NCI-H187 (cell line): ENCODE measurements at places on chromosomes 2 and 18.

GRCh38 chr18:59876310-59876626 is 23.5 kb upstream of the PMAIP1 start:
- no peak for DNase-seq

- no peak for DNase-seq
Measured at GRCh38 chr18:68548904-68549870, 165.7 kb downstream of the TMX3 start.

- DNase-seq, result no peak
Measured at GRCh38 chr2:29561181-29561580, 360.2 kb downstream of the ALK start.

GRCh38 chr2:46334389-46335271 is 37.4 kb downstream of the EPAS1 start:
- DNase-seq, result no peak

DNA sequence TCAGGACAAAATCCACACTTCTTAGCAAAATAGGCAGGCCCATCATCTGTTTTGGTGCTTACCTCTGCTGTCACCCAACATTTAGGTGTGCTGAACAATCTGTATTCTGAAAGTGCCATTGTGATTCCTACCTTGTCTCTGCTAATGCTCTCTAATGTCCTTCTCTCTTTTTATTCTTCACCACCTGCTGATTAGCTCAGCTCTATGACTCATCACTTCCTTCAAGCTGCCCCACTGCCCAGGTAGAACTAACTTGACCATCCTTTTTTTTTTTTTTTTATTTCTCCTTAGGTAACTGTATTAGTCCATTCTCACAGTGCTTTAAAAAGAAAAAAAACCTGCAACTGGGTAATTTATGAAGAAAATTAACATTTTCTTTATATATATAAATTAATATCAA is 478.7 kb upstream of the POU3F3 start:
- no peak for DNase-seq

GRCh38 chr2:237806334-237806733 is 7.8 kb downstream of the RBM44 start:
- DNase-seq, result no peak

DNA sequence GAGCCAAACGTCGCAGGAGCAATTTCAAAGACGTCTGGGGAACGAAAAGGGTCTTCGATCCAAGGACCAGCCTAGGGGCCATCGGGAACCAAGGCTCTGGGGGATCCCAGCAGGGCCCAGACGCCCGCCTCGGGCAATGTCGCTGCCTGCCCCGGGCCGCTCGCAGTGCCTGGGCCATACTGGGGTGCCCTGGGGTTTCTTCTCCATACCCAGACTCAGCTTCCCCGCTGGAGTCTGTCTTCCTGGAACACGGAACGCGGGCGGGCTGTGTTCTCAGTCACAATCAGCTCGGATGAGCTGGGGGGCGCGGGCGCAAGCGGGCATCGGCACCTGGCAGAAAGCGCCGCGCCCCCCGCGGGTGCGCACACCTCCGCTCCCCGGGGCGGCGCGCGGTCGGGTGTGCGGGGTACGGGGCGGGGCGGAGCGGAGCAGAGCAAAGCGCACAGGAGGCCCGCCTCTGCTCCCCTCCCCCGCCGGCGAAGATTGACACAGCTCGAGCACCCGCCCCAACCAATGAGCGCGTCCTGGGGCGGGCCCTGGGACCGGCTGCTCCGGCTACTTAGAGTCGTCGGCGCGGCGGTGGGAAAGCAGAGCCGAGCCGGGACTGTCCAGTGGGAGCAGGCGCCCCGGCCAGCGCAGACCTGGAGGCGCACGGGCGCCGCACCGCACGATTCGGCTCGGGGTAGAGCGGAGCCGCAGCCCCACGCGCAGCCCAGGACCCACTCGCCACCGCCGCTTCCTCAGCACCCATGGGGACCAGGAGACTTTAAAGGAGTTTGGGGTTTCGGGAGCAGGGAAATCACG is at the start of gene LRATD1:
Gene LRATD1 (plus strand): TSS at position 585 of the 804 bp plus-strand sequence. CDS start 1,263 bp downstream, outside the sequence.
- DNase-seq, result peak; percentile 91

- DNase-seq, result no peak
Measured at GRCh38 chr2:73134471-73134870, 21.7 kb upstream of the RAB11FIP5 start.

DNA sequence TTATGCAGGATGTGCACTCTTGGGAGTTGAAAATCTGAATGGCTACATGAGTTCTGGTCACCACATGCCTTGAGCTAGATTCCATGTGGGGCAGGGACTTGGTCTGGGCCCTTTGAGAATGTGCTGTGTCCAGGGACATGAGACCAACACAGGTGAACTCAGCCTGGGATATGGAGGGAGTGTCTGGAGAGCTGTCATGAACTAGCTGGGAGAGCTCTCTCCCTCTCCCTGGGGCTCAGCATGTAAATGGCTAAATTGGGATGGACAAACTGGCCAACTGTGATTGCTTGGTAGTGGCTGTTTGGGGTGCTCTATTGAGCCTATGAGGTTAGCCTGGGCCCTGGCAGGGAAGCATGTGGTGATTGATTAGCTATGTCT is 105.1 kb upstream of the HS6ST1 start:
- no peak for DNase-seq

DNA sequence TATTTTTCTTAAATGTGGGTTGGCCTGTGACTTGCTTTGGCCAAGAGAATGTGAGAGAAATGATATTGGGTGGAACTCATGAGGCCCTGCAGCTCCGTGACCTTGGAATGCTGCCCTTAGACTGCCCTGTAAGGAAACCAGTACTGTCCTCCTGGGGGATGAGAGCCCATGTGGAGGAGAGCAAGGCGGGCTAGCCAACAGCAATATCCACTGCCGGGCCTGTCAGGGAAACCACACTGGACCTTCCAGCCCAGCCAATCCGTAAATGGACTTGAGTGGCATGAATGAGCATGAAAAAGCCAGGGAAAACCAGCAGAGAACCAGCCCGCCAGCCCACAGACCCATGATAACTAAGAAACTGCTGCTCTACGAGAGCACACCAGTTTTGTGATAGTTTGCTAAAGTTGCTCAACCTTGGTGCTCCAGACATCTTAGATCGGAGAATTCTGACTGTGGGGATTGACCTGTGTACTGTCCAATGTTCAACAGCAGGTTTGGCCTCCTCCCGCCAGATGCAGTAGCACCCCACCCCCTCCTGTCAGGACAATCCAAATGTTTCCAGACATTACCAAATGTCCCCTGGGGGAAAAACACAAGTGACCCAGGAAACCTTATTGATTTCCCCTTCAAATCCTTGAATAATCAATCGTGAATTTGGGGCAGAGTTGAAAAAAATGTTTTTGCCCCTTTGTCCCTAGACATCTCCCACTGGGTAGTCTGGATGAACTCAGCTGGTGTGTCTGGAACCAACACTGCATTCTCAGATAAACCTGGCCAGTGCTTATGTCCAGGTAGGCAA is 27.2 kb downstream of the ALPK2 start:
- DNase-seq, result no peak

DNA sequence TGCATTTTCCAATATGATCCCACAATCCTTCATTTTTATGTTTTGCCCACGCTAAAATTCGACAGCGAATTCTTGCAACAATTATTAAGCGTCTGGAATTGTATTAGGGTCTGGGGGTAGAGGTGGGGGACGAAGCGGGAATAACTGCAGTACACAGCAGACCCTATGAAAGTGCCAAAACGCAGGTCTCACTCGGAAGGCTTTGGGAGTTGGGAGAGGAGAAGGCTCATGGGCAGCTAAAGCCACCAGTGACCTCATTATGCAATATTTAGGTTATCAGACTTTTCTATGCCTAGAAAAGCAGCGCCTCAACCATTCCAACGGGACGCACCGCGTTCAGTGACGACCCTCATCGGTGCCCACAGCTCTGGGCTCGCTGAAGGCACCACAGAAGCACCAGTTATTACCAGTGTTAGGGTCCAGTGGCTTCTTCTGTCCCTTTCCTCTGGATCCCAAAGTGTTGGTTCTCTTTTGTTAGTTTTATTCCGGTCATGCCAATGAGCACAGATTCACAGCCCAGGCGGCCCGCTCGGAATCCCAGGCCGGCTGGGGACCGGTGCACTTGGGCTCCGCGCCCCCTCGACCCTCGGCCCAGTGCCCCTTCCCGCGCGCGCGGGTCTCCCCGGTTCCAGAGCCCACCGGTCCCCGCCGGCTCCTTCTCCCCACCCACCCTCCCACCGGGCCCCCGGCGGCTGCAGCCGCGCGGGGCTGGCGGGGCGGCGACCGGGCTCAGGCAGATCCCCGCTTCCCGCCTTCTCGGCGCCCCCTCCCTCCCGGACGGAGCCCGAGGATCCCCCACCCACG is 737 bp upstream of the MAPK4 start:
- no peak for DNase-seq

- peak; percentile 74 for DNase-seq
Measured at GRCh38 chr2:15940661-15941480, 521 bp downstream of the MYCN start.

DNA sequence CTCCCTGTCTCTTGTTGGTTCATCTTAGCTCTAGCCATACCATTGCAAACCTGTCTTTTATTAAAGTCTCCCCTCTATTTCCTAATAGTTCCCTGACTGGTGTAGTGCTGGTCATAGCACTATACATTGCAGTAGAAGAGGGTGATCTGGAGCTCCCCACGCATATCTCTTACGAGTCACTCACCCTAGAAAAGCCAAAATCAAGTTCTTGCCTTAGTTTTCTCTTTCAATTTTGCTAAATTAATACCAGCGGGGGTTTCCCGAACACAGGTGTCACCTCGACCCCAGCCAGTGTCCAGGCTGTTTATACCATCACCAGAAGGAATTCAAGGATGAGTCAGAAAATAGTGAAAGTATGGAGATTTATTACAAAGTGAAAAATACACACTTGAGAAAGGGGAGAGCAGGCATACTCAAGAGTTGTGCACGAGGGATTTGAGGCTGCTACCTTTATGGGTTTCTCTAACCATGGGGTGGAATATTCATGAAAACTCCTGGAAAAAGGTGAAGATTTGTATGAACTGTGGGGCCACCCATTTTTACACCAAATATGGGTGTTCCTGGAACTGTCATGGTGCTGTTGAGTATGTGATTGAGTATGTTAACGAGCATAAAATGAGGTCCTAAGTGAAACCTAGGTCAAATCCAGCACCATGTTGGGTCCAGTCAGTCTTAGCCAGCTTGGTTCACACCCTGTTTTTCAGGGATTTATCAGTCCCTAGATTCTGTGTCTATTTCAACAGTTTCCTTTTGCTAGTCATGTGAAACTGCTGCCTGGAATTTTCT is 20.2 kb downstream of the PROKR1 start:
- no peak for DNase-seq

GRCh38 chr2:189304360-189304759 is 124.8 kb upstream of the COL5A2 start:
- DNase-seq, result no peak

DNA sequence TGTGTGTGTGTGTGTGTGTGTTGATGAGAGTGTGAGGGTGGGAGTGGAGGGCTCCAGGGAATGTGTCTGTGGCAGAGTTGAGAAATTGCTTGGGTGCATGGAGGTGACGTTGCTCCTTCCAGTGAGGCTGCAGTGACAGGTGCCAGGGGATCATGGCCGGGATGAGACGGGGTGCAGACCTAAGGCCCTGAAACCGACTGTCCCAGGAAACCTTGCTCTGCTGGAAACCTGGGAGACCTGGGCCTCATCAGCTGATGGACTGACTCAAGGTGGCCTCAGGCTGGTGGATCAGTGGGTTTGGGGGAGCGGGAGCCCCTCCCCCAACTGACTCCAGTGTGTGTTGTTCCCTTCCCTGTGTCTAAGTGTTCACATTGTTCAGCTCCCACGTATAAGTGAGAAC is 56.6 kb downstream of the INHBB start:
- no peak for DNase-seq

GRCh38 chr2:218046238-218046637 is 22.8 kb upstream of the RUFY4 start:
- no peak for DNase-seq

- DNase-seq, result no peak
Measured at GRCh38 chr2:192029089-192029488, 165.6 kb downstream of the TMEFF2 start.

DNA sequence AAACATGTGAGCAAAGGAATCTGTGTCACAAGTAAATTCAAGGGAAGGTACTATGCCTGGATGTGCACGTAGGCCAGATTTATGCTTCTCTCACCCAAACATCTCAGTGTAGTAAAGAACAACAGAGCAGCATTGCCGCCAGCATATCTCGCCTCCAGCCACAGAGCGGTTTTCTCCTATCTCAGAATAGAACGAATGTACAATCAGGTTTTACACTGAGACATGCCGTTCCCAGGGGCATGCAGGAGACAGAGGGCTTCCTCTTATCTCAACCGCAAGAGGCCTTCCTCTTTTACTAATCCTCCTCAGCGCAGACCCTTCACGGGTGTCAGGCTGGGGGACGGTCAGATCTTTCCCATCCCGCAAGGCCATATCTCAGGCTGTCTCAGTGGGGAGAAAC is 175.3 kb downstream of the RPIA start:
- no peak for DNase-seq

DNA sequence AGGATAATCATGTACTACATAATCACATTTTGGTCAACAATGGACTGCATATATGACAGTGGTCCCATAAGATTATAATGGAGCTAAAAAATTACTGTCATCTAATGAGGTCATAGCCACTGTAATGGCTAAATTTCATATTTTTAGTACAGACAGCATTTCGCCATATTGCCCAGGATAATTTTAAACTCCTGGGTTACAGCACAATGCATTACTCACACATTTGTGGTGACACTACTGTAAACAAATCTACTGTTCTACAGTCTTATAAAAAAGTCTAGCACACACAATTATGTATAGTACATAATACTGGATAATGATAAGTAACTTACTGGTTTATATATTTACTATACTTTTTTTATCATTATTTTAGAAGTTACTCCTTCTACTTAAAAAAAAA is 12.8 kb downstream of the EIF2AK2 start:
- no peak for DNase-seq

GRCh38 chr2:158664987-158665386 is 130.1 kb upstream of the DAPL1 start:
- DNase-seq, result no peak

- DNase-seq, result no peak
Measured at GRCh38 chr2:229154381-229154780, 116.7 kb downstream of the PID1 start.

DNA sequence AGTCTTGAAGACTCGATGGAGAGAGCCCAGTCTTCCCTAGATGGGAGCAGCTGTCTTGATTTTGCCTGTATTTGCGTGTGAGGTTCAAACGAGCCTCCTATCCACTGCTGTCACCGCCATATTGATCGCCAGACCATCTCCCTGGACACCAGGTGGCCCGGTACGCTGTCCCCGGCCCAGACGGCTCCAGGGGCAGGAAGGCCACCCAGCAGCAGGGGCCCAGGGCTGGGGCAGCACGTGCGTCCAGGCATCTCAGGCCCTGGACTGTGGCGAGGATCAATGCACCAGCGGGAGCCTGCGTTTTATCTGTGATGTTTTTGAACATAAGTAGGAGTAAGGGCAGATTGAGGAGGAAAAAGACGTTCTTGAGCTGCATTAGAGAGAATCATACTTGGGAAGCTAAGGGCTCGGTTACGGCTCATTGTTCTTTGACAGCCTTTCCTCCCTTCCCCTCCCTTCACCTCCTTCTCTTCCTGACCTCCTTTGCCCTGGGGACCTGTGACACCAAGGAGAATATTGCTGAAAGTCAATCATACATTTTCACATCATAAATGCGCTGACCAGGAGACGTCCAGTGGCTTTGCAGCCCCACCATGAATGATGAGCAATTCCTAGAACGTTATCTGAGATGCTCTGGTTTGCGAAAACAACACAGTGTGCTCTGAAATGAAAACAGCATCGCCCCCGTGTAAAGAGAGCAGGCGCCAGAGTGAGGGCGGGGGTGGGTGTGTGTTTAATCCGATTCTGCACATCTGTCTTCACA is 711.2 kb upstream of the SALL3 start:
- no peak for DNase-seq

GRCh38 chr18:6553234-6553900 is 138.7 kb upstream of the L3MBTL4 start:
- no peak for DNase-seq

GRCh38 chr2:105576440-105577241 is 168.1 kb upstream of the NCK2 start:
- peak; percentile 6 for DNase-seq
